Left ventricle myocardium inferior (tissue), 1 donor: ENCODE measurements at places on chromosomes 16 and 17. TPM values are rescaled to one million over a fixed set of nuclear protein-coding genes. Genes with fewer than 3 reads are reported as not detected.

Gene TMC8
- total RNA-seq = 1.3 TPM

Gene ITGB3
- total RNA-seq = 3.3 TPM

Gene LRRC45
- total RNA-seq = 4.3 TPM

Gene HBA1
- 78.7 TPM for total RNA-seq

Gene PYDC1
- total RNA-seq = not detected

Gene KRT31
- not detected for total RNA-seq

Gene AXIN2
- total RNA-seq = 21.0 TPM

Gene ROGDI
- 97.4 TPM for total RNA-seq

Gene TSNAXIP1
- total RNA-seq = 0.49 TPM

Gene RBFOX1
- 71.8 TPM for total RNA-seq

Gene CDC42EP4
- total RNA-seq = 34.0 TPM

Gene CCL17
- total RNA-seq = not detected

Gene MPRIP
- 350 TPM for total RNA-seq

Gene NPB
- total RNA-seq = 0.19 TPM

Gene ANKRD40CL
- not detected for total RNA-seq

Gene ITGA2B
- 0.91 TPM for total RNA-seq

Gene NXPH3
- total RNA-seq = 4.0 TPM
